ENCODE measurements at places on chromosomes 11 and 22.
A peak's percentile ranks its signal among the peaks of the same experiment; 100 is the strongest.

DNA sequence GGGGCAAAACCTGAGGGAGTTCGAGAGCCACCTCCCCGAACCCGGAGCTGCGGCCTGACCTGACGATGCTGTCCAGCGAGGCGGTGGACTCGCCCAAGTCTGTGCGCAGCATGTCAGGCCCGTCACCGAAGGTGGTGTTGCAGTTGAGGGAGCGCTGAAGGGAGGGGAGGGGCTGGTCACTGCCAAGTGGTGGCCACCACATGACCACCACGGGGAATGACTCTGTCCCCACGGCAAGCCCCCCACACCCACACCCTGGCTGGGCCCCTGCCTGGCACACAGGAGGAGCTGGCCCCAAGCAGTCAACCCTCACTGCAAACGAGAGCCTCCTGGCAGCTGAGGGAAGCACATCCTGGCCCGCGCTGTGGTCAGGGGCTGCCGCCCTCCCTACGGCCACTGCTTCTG lies 30.8 kb downstream of the TRMU start:
- no peak for DNase-seq

DNA sequence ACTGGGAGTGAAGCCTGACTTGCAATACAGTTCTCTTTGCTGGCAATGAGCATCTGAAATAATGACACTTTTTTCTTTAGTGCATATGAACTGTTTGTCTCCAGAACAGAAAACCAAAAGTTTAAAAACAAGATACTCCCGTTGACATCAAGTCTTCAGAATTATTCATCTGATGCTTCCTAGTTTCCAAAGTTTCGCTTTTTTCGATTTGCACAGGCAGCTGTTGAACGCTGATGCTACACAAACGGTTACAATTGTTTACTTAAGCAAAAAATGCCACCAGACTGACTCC lies 612 bp upstream of the BIRC2 start:
- DNase-seq = peak; percentile 47

- no peak for DNase-seq
Measured at GRCh38 chr11:83642500-83642899, 356.3 kb upstream of the CCDC90B start.

DNA sequence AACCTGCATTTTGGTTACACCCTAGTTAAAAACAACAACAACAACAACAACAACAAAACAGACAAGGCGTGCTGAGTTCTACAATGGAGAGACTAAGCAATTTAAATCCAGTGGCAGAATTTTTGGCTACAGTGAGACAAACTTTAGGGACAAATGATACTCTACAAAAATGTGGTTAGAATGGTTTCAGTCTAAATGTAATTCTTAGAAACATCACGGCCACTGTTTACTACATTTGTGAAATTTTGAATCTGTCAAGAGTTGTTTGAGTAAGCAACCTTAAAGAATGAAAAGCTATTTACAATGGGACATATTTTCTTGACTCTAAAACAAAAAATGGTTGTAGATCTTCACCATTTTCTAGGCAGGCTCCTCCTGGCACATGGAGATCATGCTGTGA lies 259.4 kb downstream of the SWAP70 start:
- DNase-seq = no peak

GRCh38 chr11:35235936-35236666 lies 97.1 kb downstream of the CD44 start:
- no peak for DNase-seq

DNA sequence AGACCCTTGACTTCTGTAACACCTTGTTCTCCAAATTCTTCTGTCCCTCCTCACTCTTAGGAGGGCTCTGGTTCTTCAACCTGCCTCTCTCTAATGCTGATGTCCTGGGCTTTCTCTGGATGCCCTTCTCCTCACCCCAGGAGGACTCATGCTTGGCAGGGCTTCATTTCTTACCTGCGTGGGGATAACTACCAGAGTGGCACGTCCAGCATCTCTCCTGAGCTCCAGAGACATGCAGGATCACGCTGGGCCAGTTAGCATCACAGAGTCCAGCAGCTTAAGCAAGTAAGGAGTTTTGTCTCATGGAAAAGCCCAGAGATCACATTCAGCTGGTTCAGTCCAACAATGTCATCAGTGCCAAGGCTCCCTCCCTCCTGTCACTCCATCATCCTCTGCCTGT lies 36.4 kb downstream of the RTL6 start:
- no peak for DNase-seq

DNA sequence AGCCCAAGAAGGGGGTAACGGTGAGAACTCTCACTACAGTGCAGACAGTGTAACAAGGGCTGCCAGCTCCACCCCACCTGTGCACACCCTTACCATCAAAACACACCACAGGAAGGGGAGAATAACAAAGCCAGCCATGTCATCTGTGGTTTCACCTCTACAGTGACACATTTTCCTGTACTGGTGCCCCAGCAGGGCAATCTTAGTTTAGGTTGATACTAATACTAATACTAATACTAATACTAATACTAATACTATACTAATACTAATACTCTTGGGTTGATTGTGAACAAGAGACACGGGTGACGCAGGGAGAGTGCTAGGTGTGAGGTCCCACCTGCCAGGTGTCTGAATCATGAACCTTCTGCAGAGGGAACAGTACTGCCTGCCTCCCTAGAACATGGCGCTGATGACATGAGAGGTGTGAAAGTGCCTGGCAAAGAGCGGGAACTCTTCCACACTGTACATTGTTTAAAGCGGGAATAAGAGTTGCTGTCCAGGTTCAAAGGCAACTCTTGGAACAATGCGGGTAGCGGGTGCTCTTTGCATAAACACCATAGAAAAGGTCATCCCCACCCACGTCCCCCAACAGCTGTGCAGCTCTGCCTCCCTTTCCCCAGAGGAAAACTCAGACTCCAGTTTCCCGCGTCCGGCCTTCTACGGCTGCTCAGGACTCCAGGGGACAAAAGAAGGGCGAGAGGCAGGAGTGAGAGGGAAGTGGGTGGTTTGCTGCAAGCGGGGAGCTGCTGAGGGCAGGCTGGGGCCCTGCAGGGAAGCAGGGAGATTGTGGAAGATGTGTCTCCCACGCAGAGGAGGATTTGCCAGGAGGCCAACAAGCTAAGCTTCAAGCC lies 25.0 kb upstream of the TMPRSS4 start:
- DNase-seq = no peak
